ENCODE measurements at places on chromosomes 1 and 21.

DNA sequence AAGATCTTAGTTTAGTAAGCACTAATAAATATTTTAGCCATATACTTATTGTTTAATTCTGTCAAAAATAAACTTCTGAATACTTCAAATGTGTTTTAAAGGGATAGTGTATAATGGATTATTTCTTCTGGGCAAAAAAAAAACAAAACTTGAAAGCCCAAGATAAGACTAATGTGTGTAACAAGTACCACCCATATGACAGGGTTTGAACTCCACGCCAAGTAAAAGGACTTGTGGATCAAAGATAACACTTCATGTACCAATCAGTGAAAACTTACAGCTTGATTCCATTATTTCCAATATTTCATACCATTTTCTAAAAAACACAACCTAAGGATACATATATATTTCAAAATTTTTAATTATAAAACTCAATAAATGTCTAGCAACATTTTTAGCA, 59.5 kb downstream of the DENND1B start:
- no peak for DNase-seq

DNA sequence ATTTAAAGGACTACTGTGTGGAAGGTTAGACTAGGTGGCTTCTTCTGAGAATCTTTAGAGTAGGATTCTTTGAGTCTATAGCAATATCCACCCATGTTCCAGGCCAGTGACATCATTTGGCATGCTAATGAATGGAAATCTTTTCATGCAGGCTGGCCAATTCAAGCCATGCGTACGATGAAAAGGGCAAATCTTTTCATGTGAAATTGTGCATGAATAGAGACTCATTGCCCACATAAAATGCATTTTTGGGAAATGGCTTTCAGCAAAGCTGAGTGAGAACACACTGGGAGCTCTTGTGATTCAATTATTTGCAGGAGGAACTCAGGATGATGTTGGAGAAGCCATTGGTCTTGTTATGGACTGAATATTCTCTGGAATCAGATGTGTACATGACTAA, 324.9 kb upstream of the DAB1 start:
- no peak for DNase-seq

GRCh38 chr21:34715985-34716596, 47.3 kb downstream of the CLIC6 start:
- no peak for DNase-seq

GRCh38 chr1:212777151-212777550, 14.4 kb downstream of the NSL1 start:
- DNase-seq = no peak

- peak; percentile 46 for DNase-seq
Measured at GRCh38 chr21:14850394-14850793, 214.4 kb downstream of the NRIP1 start.

- DNase-seq = no peak
Measured at GRCh38 chr1:200128944-200129879, 101.7 kb downstream of the NR5A2 start.

- no peak for DNase-seq
Measured at GRCh38 chr1:1602304-1602967, 2.5 kb upstream of the FNDC10 start.

DNA sequence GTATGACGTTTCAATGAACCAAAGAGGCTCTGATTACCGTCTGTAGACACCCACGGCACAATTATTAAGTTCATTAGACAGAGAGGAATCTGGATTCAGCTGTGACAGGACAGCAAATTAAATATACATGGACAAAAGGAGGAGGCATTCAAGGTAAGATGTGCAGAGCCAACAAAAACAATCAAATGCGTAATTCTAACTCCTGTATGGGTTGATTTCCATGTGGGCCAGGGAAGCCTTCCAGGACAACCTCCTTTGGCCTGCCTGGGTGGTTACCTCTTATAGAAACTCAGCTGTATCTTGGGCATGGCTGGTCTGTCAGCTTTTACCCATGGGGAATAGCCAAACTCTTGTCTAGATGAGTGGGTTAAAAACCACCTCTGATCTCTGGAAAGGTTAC, 43.8 kb downstream of the CCN1 start:
- no peak for DNase-seq

GRCh38 chr21:42461881-42462877, 33.8 kb downstream of the RSPH1 start:
- DNase-seq = no peak

DNA sequence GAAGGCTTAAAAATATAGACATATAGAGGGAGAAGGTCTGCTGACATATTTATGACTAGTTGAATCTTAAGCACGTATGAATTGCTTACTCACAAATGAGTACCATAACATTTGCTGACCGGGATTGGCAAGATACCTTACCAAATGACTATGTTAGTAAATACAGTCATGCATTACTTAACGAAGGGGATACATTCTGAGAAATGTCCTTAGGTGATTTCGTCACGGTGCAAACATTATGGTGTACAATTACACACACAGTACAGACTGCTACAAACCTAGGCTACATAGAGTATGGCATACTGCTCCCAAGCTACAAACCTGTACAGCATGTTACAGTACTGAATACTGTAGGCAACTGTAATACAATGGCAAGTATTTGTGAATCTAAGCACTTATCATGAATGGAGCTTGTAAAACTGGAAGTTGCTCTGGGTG, 19.4 kb upstream of the UBE2U start:
- DNase-seq = no peak

DNA sequence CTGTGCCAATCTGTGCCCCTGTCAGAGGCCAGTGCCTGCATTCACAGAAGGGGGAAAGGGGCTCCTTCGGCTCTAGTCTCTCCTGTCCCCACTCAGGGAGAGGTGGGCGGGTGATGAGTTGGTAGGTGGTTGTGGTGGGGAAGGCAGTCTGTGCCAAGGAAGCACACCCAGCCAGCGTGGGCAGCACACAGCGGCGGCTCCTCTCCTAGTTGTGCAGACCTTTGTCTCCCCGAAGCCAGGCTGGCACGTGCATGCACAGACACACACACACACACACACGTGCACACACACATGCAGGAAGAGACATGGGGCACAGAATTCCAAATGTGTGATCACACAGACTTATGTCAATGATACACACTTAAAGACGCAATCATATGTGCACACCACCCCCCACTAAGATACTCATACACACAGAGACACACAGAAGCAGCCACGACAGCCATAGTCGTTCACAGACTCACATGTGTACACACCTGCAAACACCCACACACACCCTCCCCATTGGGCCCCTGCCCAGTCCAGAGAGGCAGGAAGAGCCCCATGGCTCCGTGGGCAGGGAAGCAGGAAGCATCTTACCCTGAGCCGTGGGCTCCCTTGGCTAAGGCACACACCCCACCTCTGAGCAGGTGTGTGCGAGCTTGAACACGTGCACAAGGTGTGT, 16.4 kb downstream of the RIMS3 start:
- DNase-seq = no peak

- no peak for DNase-seq
Measured at GRCh38 chr1:189874715-189875435, 602.8 kb downstream of the BRINP3 start.

GRCh38 chr1:89578946-89579684, 53.8 kb upstream of the LRRC8C start:
- no peak for DNase-seq

- peak; percentile 82 for DNase-seq
Measured at GRCh38 chr1:210239349-210240111, 6.9 kb downstream of the SERTAD4 start.

DNA sequence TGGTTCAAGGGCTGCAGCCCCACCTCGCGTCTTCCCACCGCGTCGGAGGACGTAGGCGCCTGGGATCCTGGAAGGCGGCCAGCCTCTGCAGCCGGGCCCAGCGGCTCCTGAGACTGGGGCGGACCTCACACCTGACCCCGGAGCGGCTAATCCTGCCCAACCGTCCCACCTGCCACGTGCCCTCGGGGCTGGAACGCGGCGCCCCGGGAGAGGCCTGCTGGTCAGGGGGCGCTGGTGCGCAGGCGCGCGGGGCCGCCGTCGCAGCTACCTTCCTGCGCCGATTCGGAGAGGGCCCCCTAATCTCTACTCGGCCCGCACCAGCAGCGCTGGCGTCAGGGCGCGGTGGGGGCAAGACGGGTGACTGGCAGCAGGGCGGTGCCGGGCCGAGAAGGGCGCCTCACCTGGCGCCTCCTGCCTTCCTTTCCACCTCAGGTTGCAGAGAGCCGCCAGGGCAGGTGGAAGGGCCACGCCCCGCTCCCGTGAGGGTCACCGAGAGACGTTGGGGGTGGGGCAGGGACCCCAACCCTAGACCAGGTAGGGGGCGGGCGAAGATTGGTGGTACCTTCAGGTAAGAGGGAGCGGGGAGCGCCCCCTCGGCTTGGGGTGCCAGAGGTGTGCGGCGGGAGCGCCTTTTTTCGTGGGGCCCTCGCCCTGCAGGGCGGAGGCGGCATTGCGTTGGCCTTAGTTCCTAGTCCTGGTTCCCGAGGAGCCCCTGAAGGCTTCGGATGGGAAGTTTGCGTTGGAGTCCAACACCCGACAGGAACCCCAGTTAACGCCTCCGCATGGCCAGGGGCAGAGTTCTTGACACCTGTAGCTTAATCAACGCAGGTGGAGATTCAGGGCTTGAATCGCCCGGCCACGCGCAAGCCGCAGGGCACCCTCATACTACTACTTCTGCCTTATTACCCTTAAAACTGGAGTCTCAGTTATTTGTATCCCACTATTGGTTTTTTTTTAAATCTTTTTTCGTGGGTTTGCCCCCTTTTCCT, at the start of gene TDRD5:
TSS of gene TDRD5 (plus strand) at position 241 of the 989 bp plus-strand sequence. CDS start 784 bp downstream, outside the sequence.
- DNase-seq = no peak

DNA sequence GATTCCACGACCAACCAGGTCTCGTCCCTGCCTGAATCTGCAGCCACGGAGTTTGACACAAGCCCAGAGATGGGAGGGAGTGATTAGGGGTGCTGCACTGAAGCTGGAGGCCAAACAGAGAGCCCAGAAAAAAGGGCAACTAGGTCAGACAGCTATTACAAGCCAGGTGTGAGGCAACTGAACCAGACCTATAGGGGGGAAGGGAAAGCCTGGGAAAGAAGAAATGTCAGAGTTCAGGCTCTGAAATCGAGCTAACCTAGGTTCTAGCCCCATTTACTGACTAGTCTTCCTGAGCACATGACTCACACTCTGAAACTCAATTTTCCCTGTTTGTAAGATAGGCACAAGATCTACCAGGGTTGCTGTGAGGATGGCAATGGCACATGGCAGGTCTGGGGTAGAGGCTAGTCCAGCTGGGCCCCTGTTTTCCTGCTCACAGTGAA, 1.7 kb downstream of the DHCR24 start:
- no peak for DNase-seq

DNA sequence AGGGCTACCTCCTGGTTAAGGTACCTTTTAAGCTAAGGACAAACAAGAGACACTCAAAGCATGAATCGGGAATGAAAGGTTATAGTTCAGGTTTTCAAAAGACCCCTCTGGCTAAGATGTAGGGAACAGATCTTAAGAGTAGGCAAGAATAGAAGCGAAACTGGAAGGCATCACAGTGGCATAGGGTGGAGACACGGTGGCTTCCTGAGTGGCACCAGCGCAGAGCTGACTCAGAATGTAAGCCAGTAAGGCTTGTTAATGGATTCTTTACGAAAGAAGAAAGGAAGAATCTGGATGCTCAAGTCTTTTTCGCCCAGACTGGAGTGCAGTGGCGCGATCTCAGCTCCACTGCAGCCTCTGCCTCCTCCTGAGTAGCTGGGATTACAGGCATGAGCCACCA, 21.2 kb downstream of the PADI6 start:
- no peak for DNase-seq

DNA sequence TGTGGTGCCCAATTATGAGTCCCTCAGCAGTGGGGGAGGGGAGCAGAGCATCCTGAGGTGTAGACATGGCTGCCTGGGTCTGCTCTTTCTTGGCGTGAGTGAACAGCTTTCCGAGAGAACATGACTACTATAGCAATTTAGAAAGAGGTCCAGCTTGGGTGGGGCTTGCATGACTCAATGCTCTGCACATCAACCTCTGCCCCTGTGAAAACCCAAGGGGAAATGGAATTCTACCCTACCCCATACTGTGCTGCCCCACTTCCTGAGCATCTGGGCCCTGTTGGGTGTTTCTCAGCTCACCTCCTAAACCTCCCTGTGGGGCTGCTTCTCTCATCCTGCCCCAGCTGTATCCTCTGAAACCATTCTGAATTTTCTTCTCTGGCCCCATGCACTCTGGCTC, 8.2 kb upstream of the AZIN2 start:
- no peak for DNase-seq

- DNase-seq = no peak
Measured at GRCh38 chr1:58841455-58841854, 57.6 kb upstream of the JUN start.

GRCh38 chr1:2987773-2988172, 33.5 kb upstream of the ACTRT2 start:
- no peak for DNase-seq

GRCh38 chr1:224929335-224930237, at the start of gene DNAH14:
Gene DNAH14, plus strand, starts transcription at chr1:224929675. Its CDS starts 23,028 bp downstream, at chr1:224952703.
- DNase-seq = peak; percentile 46

GRCh38 chr1:17688217-17688810, 66.8 kb upstream of the ACTL8 start:
- DNase-seq = no peak

- DNase-seq = no peak
Measured at GRCh38 chr1:241323514-241324195, 33.4 kb downstream of the RGS7 start.

GRCh38 chr1:72283022-72283306, 625 bp upstream of the NEGR1 start:
- DNase-seq = no peak

GRCh38 chr1:212827831-212828278, 19.6 kb downstream of the SPATA45 start:
- no peak for DNase-seq

GRCh38 chr1:24420547-24420946, 4.9 kb downstream of the NIPAL3 start:
- no peak for DNase-seq

GRCh38 chr1:229252228-229252984, 18.5 kb upstream of the RAB4A start:
- no peak for DNase-seq

- DNase-seq = no peak
Measured at GRCh38 chr1:230611878-230612235, 30.4 kb upstream of the COG2 start.

DNA sequence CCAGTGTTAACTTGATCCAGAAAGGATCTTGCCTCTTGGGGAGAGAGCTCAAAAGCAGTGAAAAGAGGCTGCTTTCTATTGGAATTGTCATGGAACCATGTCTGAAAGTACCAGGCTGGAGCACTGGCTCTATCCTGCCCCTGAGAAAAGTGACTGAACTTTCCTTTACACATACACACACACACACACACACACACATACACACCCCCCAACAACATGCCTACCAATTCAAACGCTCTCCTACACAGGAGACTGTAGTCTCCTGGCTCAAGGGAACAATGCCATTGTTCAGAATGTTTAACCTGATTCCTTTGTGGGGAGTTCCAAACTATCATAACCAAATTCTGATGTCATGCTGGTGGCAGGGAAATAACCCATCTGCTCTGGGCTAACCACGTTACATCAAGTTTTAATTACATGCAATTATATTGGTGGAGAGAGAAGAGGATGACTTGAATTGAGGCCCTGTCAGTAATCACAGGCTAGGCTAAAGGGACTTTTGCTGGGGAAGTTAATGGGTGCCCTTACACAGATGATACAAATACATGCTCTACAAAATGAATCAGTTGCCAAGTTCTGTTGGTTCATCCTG, 52.3 kb upstream of the DUSP10 start:
- DNase-seq = no peak

All from HS-27A (cell line).